GM20000 (cell line): ENCODE measurements at places on chromosomes 5 and 9.

DNA sequence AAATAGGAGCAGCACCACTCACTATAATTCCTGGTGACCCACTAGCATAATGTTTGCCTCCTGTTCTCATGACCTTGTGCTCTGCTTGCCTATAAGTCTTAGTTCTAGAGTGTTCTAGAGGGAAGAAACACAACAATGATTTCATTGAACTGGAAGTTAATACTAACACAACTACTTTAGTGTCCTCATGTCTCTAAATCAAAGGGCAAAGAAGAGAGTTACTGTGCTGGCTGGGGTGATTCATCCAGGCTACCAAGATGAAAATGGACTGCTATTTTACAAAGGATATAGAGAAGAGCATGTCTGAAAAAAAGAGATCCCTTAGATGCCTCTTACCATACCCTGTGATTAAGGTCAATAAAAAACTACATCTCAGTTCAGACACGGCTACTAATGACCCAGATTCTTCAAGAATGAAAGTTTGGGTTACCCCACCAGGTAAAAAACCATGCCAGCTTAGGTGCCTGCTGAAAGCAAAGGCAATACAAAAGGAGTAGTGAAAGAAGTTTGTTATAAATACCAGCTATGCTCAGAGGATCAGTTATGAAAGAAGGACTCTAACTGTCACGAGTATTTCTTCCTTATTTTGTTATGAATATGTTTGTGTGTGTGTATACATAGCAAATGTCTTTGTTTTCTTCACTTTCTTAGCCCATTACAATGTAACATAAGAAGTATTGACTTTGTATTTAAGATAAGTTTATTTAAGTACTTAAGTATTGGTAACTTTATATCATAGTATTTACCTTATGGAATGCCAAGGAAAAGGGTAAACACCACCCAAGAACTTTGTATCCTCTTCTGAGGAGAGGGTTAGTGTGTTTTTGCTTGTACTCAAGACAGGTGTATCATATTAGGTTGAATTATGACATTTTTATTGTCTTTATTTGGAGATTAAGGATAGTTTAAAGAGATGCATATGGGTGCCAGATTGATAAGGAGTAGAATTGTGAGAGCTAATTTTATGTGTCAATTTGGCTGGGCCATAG is 314.1 kb upstream of the PTGER4 start:
- DNase-seq, result no peak

DNA sequence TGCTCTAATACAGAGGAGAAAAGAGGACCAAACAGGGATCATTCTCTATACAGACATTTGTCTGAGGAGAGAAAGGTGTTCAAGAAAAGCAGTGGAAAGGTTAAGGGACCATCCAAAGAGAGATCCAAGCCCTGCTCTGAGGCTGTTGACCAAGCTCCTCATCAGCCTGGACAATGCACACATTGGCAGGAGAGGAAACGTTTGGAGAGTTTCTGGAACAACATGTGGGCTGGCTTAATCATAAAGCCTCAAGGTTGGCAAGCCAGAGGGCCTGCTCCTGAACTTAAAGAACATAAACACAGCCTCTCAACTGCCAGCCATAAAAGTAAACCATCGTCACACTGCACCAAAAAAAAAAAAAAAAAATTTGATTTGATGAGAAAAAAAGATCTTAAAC is 184.4 kb upstream of the SLC12A2 start:
- DNase-seq, result no peak

- DNase-seq, result no peak
Observed at GRCh38 chr5:38595132-38595745, 38.8 kb upstream of the LIFR start.

DNA sequence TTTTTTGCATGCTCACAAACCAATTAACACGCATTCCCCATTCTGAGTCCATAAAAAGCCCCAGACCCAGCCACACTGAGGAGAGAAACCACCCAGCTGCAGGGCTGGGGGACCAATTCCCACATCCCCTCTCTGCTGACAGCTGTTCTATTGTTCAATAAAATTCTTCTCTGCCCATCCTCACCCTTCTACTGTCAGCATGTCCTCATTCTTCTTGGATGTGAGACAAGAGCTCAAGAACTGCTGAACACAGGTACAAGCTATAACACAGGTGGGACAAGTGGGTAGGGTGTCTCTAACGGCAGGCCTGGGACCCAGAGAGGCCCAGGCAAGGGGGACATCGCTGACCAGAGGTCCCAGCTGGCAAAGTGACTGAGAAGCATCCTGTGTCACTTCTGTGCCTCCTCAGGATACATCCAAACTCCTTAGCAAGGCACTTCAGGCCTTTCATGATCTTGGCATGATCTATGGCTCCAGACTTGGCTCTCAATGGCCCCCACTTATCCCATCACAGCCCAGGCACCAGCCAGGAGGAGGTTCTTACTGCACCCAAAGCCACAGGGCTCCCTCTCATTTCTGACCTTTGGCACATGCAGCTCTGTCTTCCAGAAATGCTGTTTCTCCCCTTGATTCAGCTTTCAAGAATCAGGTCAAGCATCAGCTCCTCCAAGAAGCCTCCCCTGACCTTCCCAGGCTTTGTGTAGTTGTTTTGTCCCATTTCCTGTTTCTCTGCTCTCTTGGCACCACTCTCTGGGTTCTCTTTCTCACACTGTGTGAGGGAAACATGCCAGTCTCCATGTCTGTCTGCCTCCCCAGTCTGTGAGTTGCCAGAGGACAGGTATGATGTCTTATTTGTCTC is 7.3 kb upstream of the ALDH1B1 start:
- no peak for DNase-seq

DNA sequence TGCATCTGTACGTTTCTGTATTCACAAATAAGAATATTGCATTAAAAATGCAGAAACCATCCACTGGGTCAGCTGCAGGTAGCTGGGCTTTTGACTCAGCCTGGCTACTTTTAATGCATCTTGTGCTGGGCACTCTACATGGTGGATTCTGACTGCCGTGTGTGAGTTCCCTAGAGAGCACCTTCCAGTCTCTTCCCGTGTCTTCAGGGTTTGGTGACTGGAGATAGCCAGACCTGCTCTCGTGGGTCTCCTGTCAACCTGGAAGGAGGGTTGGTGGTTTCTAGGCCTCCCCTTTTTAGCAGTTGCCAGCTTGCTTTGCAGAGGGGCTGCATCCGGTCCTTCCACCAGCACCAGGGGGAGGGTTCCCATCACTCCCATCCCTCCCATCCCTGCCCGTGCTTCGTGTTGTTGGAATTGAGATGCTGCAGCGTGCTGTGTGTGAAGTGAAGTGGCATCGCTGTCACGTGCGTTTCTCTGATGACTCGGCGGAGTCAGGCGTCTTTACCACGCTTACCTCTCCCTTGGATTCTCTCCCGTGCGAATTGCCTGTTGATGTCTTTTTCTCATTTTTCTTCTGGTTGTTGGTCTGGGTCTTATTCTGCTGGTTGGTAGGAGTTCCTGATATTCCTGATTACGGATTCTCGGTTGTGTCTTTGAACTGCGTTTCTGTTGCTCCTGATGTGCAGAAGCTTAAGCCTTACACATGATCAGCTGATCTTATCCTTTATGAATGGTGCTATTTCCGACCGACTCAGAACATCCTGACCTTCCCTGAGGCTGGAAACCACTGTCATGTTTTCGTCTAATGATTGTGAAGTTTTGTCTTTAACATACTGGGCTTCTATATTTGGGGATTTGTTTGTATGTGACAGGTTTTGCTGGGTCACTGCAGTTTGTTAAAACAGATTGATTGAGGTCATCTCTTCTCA is 16.9 kb downstream of the FBXW5 start:
- no peak for DNase-seq

- DNase-seq, result no peak
Observed at GRCh38 chr5:120096413-120096812, 367.7 kb upstream of the PRR16 start.

DNA sequence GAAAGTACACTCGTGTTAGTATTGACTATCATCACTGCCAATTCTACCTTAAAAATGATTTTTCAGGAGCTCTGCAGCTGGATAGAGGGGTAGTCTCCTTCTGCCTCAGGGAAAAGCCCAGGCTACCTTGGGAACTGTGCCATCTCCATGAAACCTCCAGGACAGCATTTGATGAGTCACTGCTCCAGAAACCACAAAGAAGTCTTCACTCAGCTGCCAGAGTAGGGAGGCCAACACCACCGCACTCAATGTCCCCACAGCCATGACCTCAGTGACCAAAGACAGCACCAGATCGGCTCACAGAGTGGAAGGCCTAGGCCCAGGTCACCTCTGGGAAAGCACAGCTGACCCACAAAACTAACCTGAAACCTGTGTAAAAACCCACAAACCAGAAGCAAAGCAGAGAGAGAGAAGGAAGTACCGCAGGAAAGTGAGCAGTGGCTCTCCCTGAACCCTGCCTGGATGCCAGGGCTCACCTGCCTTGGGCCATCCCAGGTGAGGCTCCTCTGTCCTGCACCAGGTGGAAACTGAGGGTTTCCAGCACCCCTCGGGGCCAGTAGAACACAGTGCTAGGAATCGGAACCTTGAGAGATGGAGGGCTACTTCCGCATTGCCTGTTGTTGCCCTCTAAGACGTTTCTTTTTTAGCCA is 30.0 kb downstream of the S1PR3 start:
- DNase-seq, result no peak

GRCh38 chr5:25029004-25029403 is 384.2 kb upstream of the CDH10 start:
- no peak for DNase-seq

GRCh38 chr5:53481159-53481886 is 894 bp downstream of the FST start:
- DNase-seq, result no peak

DNA sequence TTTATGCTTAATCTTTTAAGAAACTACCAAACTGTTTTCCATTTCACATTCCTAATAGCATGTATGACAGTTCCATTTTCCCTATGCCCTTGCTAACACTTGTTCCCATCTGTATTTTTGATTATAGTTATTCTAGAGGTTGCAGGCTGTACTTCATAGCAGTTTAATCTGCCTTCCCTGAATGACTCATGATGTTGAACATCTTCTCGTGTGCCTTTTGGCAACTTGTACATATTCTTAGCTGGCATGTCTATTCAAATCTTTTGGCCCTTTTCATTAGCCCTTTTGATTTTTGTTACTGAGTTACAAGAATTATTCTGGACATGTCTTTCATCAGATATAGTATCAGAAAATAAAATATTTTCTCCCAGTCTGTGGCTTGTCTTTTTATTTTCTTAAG is 320.3 kb downstream of the DIRAS2 start:
- no peak for DNase-seq

DNA sequence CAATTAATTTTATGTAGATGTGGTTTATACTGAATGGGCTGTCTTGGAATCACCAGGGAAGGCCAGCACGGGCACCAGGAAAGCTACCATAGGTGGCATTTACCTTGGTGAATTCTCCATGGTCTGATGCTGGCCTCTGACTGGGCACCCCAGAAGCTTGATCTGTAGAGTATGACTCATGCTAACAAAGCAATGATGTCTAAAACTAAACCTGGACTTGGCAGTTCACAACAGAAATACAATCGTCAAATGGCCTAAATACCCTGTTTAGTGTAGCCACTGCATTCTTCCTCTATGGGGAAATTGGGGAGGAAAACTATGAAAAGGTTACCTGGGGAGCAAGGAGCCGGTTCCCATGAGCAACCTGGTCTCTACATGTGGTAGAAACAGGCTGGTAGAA is 98.0 kb downstream of the ATPSCKMT start:
- no peak for DNase-seq

- peak; percentile 13 for DNase-seq
Observed at GRCh38 chr9:114805670-114806525, at the start of gene TNFSF15. Gene TNFSF15 (minus strand): TSS chr9:114806039. CDS start chr9:114806012, 27 bp downstream.

GRCh38 chr9:123543492-123543891 is 187.5 kb downstream of the CRB2 start:
- no peak for DNase-seq

- no peak for DNase-seq
Observed at GRCh38 chr9:83362341-83362995, 175.7 kb downstream of the FRMD3 start.

- no peak for DNase-seq
Observed at GRCh38 chr9:103627731-103628130, 466.4 kb upstream of the SMC2 start.

GRCh38 chr9:90894986-90895687 is 93.5 kb downstream of the SYK start:
- DNase-seq, result no peak

DNA sequence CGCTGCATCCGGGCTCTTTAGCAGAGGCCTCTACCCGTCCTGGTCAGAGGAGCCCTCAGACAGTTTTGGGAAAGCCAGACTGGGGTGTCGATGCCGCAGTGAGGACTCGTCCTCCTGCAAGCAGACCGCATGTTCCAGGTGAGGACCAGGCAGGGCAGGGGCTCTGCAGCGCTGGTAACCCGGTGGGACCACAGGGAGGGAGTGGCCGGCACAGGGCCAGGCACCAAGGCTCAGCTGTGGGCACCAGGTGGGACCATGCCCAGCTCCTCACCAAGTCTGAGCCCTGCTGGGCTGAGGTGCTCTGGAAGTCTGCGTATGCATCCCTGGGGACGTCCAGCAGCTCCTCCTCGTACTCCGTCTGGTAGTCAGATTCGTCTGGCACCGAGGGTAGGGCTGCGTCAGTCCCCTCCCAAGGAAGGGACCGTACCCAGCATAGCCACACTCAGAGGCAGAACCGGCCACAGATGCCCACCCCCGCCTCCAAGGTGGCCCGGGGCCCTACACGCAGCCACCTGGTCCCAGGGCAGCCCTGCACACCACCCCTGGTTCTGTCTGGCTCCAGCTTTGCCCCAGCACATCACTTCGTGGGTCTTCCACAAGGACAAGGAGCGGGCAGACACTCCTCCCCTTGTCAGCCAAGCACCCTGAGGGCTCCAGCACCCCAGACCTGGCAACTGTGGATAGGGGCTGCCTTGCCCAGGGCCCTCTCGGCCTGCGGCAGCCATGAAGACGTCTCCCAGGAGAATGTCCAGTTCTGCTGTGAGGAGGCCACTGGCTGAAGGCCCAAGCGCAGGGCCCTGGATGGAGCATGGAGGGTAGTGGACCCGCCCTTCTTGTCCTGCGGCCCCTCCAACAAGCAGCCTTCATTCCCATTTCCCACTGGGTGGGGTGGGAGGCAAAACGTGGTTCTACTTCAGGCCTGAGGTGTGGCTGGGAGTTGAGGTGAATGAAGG is 1.5 kb upstream of the NSMF start:
- no peak for DNase-seq

DNA sequence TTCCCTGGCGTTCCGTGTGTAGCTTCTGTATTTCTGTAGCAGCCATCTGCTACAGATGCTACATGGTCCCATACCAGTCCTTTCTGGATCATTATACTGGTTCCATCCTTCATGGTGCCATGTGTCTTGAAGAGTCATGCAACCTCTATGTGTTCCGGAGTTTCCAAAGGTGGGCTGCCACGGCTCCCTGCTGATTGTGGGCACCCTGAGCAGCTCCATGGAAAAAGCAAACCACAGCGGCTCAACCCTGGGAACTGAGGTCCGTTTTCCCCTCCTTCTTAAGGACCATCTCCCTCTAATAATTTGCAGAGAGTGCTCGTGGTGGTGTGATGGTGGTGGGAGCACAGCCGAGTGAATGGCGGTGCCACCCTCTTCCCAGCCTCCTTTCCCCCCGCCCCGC is 600.4 kb downstream of the CCDC171 start:
- no peak for DNase-seq

- DNase-seq, result no peak
Observed at GRCh38 chr5:126917918-126918614, 112.3 kb downstream of the MARCHF3 start.

- no peak for DNase-seq
Observed at GRCh38 chr5:33888587-33888986, 3.2 kb downstream of the ADAMTS12 start.

GRCh38 chr9:82299870-82300269 is 311.3 kb downstream of the SPATA31D1 start:
- DNase-seq, result no peak

GRCh38 chr5:100576217-100576751 is 41.1 kb downstream of the FAM174A start:
- no peak for DNase-seq
